ENCODE measurements at places on chromosomes 11 and 22.

DNA sequence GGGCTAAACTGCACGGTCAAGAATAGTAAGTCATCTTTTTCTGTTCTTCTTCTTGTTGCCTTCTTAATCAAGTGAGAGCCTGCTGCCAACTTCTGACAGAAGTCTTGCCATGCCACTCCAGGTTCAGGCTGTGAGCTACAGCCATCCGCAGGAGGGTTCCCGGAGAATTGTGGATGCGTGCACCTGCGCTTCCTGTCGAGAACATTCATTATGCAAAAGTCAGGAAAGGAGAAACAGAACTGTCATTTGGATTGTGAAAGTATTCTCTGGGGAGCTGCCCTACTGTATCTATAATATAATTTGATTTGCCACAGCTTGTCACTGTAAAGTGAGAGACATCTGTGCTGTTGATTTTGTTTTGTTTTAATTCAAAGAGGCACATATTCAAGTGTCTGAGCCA, 12.3 kb downstream of the IL17RA start:
- no peak overlapping the region for H3K4me3 ChIP-seq
- H3K4me1 ChIP-seq = peaks cover 8% of the 10 kb centered on the region
- no peak overlapping the region for H3K27ac ChIP-seq
- DNase-seq = no peak
- no peaks in the 10 kb centered on the region for H3K27me3 ChIP-seq
- H3K36me3 ChIP-seq = no peaks in the 10 kb centered on the region

- H3K27ac ChIP-seq = no peak overlapping the region
- H3K27me3 ChIP-seq = no peaks in the 10 kb centered on the region
- H3K4me1 ChIP-seq = peaks cover 18% of the 10 kb centered on the region
- H3K4me3 ChIP-seq = no peak overlapping the region
- no peaks in the 10 kb centered on the region for H3K36me3 ChIP-seq
These were observed 99.8 kb downstream of the ZBTB16 start for GRCh38 chr11:114159320-114159719.

GRCh38 chr11:73265853-73266645, 6.1 kb upstream of the P2RY6 start:
- H3K27me3 ChIP-seq = no peaks in the 10 kb centered on the region
- no peak overlapping the region for H3K4me3 ChIP-seq
- H3K4me1 ChIP-seq = peaks cover 4% of the 10 kb centered on the region
- H3K27ac ChIP-seq = no peak overlapping the region
- H3K36me3 ChIP-seq = no peaks in the 10 kb centered on the region
- DNase-seq = no peak

DNA sequence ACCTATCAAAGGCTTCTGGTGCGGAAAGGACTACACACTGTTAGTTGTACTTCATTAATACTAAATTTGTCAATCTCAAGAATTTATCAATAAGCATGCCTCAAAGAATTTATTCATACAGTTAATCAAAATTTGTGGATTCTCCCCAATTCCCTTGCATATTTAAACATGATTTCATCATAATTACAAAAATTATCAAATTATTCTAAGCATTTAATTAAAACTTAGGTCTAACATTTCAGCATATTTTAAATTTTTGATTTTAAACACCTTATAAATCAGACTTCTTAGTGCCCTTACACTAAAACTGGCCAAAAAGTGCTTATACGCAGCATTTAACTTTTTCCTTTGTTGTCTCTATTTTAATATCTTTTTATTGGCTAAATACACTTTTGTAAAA, 13.8 kb upstream of the SERPIND1 start:
- no peak overlapping the region for H3K27ac ChIP-seq
- H3K4me3 ChIP-seq = no peak overlapping the region
- no peaks in the 10 kb centered on the region for H3K27me3 ChIP-seq
- no peak for DNase-seq
- peaks cover 15% of the 10 kb centered on the region for H3K36me3 ChIP-seq

- H3K27ac ChIP-seq = no peak overlapping the region
- no peaks in the 10 kb centered on the region for H3K36me3 ChIP-seq
- DNase-seq = no peak
- H3K4me1 ChIP-seq = no peaks in the 10 kb centered on the region
These were observed 396.8 kb upstream of the CCDC179 start for GRCh38 chr11:23257088-23257487.

DNA sequence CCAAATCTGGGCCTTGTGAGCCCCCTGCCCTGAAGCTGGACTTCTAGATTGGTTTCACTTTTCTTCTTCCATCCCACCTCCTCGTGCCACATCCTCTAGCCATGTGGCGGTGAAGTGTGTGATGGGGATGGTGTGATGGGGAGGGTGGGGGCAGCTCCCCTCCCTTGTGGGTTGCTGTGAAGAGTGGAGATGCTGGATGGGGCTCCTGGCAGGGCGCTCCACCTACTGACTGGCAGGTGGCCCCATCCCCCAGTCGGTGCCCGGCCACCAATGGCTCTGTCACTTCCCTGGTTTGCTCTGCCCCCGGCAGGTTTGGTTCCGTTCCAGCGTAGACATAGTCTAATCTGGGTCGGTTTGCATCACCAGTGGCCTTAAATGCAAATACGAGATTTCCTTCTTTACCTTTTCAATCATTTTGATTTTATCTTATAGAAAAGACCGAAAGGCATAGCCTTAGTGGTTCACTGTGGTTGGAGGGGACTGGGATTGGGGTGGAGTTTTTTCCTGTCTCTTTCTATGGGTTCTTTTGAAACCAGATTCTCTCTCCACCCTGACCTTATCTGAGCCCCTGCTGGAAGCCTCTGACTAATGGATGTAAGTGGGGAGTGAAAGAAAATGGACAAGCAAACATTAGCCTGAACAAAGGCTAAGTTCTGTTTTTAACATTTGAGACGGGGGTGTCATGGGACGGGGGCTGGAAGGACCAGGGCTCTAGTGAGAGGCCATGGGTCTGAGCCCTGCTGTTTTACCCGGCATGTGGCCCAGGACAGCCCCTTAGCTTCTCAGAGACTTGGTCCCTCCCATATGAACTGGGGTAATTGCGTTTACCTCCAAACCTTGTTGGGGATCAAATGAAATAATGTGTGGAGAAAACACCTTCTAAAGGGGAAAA, 149.3 kb downstream of the CACNA1I start:
- no peaks in the 10 kb centered on the region for H3K27me3 ChIP-seq
- no peak for DNase-seq

DNA sequence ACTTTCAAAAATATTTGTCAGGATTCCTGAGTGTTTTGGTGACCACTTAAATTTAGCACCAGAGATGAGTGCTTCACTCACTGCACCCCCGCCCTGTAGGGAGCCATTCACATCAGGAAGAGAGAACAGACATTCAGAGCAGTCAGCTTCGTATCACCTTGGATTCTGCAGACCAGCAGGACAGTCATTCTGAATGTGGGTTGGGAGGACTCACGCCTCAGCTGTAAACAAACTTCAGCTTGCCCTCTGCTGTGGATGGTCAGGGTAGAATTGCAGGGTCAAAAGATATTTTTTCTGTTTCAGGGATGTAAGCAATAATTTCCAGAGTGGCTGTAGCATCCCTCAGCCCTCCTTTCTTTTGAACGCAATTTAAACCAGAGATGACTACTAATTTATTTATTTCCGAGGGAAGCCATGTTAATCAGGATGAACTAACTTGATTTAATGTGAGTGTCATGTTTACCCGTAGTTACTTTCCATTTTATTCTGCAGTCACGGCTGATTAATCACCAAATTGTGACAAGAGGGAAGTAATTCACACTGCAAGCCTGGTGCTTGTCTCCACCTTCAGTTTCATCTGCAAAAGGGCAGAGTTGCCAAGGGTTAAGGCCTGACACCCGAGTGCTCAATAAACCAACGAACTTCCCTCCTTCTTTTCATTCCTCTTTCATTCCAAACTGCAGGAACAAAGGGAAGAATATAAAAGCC, 174.2 kb upstream of the DDI1 start:
- peak overlapping the region; percentile 75 for H3K27ac ChIP-seq
- peak overlapping the region; percentile 20 for H3K4me3 ChIP-seq
- DNase-seq = peak; percentile 94
- H3K4me1 ChIP-seq = peaks cover 31% of the 10 kb centered on the region

GRCh38 chr11:2263724-2264360, 6.5 kb downstream of the ASCL2 start:
- H3K4me3 ChIP-seq = no peak overlapping the region
- no peaks in the 10 kb centered on the region for H3K27me3 ChIP-seq
- no peak for DNase-seq
- H3K27ac ChIP-seq = no peak overlapping the region
- peaks cover 20% of the 10 kb centered on the region for H3K4me1 ChIP-seq
- H3K36me3 ChIP-seq = no peaks in the 10 kb centered on the region

DNA sequence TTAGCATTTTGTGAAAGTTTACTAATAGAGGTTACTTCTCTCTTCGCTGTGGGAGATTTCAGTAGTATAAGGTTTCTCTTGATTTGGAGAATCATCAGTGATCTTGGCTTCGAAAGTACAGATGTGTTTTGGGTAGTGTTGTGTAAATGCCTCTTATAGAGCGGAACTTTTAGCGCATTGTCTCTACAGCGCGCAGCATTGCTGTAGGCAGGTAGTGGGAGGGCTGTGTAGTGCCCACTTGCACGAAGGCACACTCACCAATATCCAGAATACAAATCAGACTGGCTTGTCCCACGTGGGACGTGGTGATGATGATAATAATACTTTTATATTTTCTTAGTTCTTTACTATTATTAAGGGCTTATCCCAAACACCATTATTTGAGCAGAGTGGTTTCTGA, 51.4 kb downstream of the FAM83F start:
- peak overlapping the region; percentile 90 for H3K27ac ChIP-seq
- DNase-seq = no peak
- peaks cover 47% of the 10 kb centered on the region for H3K4me1 ChIP-seq
- peak overlapping the region; percentile 80 for H3K4me3 ChIP-seq

DNA sequence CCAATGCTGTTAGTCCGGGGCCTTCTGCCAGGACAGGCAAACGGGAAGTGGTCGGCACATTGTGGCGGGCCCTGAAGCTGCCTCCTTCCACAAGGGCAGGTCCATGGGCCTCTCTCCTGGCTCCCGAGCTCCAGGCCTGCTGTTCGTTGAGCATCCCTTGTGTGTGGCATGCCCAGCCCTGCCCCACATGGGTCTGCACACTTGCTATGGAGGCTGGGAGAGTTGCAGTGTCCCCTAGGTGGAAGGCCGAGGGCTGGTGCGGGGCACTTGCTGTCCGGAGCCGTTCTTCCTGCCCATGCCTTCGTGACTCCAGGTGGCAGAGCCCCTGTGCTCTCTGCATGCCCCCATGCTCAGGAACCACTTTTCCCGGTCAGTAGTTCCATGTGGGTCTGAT, 26.0 kb upstream of the DGCR8 start:
- H3K4me3 ChIP-seq = no peak overlapping the region
- no peak overlapping the region for H3K27ac ChIP-seq
- no peak for DNase-seq

GRCh38 chr11:46601129-46601528, 7.3 kb upstream of the AMBRA1 start:
- DNase-seq = no peak
- H3K27ac ChIP-seq = 0 out of 2 replicates have a peak overlapping the region, but pooled peaks have one; percentile 18
- H3K4me3 ChIP-seq = no peak overlapping the region
- H3K27me3 ChIP-seq = no peaks in the 10 kb centered on the region
- H3K4me1 ChIP-seq = peaks cover 36% of the 10 kb centered on the region
- H3K36me3 ChIP-seq = no peaks in the 10 kb centered on the region

- no peaks in the 10 kb centered on the region for H3K36me3 ChIP-seq
- no peaks in the 10 kb centered on the region for H3K27me3 ChIP-seq
- no peaks in the 10 kb centered on the region for H3K4me1 ChIP-seq
- H3K4me3 ChIP-seq = no peak overlapping the region
These were observed 175.5 kb downstream of the MN1 start for GRCh38 chr22:27625769-27626674.

GRCh38 chr22:23574371-23574811, 5.7 kb downstream of the IGLL1 start:
- H3K4me3 ChIP-seq = no peak overlapping the region
- peaks cover 4% of the 10 kb centered on the region for H3K36me3 ChIP-seq
- H3K27ac ChIP-seq = peak overlapping the region; percentile 99

- H3K36me3 ChIP-seq = no peaks in the 10 kb centered on the region
- no peaks in the 10 kb centered on the region for H3K27me3 ChIP-seq
- H3K4me1 ChIP-seq = peaks cover 17% of the 10 kb centered on the region
- DNase-seq = no peak
- no peak overlapping the region for H3K27ac ChIP-seq
- H3K4me3 ChIP-seq = no peak overlapping the region
These were observed 415.3 kb upstream of the CADM1 start for GRCh38 chr11:115919341-115920091.

GRCh38 chr22:22884888-22885840, 2.5 kb upstream of the IGLL5 start:
- H3K4me3 ChIP-seq = peak overlapping the region; percentile 36
- H3K36me3 ChIP-seq = no peaks in the 10 kb centered on the region
- DNase-seq = peak; percentile 69
- no peaks in the 10 kb centered on the region for H3K27me3 ChIP-seq
- peak overlapping the region; percentile 76 for H3K27ac ChIP-seq

- no peak overlapping the region for H3K27ac ChIP-seq
- no peaks in the 10 kb centered on the region for H3K27me3 ChIP-seq
- H3K36me3 ChIP-seq = no peaks in the 10 kb centered on the region
- no peaks in the 10 kb centered on the region for H3K4me1 ChIP-seq
- no peak overlapping the region for H3K4me3 ChIP-seq
These were observed 85.5 kb downstream of the DGCR2 start for GRCh38 chr22:19036523-19037273.

DNA sequence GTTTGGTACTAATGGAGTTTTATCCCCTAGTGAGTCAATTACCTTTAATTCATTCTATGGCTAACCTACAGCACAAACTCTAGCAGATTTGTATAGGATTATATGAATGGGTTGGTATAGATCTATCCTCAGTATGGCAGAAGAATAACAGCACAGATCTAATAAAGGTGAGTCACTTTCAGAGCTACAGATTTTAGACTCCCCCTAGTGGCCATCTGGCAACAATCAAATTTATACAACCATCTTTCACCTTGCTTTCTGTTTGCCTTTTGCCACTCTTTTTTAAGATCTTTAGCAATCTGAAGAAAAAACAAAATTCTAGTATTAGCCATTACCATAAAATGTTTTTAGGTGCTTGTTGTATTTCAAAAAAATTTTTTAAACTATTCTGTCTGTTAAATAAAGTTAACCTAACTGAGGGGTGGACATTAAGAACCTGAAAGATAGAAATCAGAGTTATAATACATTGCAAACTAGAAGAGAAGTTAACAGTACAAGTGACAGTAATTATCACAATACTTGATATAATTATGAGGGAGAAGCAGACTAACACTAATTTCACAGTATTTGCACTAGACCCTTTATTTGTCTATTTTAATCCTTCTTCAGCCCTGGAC, 25.8 kb downstream of the DDIAS start:
- DNase-seq = peak; percentile 93
- no peaks in the 10 kb centered on the region for H3K27me3 ChIP-seq
- H3K27ac ChIP-seq = peak overlapping the region; percentile 97
- 0 out of 2 replicates have a peak overlapping the region, but pooled peaks have one; percentile 16 for H3K4me3 ChIP-seq
- peaks cover 74% of the 10 kb centered on the region for H3K4me1 ChIP-seq

GRCh38 chr11:128180441-128181087, 406.8 kb downstream of the ETS1 start:
- H3K4me3 ChIP-seq = no peak overlapping the region
- no peaks in the 10 kb centered on the region for H3K36me3 ChIP-seq
- DNase-seq = no peak
- no peaks in the 10 kb centered on the region for H3K4me1 ChIP-seq
- no peaks in the 10 kb centered on the region for H3K27me3 ChIP-seq
- no peak overlapping the region for H3K27ac ChIP-seq
